ENCODE measurements at places on chromosomes 1 and 21. TPM values are rescaled to one million over a fixed set of nuclear protein-coding genes. Genes with fewer than 3 reads are reported as not detected.

Gene NCDN
- 10.9 TPM for polyA plus RNA-seq

- no peak for DNase-seq
Measured at GRCh38 chr21:46374761-46375389, 50.9 kb downstream of the PCNT start.

DNA sequence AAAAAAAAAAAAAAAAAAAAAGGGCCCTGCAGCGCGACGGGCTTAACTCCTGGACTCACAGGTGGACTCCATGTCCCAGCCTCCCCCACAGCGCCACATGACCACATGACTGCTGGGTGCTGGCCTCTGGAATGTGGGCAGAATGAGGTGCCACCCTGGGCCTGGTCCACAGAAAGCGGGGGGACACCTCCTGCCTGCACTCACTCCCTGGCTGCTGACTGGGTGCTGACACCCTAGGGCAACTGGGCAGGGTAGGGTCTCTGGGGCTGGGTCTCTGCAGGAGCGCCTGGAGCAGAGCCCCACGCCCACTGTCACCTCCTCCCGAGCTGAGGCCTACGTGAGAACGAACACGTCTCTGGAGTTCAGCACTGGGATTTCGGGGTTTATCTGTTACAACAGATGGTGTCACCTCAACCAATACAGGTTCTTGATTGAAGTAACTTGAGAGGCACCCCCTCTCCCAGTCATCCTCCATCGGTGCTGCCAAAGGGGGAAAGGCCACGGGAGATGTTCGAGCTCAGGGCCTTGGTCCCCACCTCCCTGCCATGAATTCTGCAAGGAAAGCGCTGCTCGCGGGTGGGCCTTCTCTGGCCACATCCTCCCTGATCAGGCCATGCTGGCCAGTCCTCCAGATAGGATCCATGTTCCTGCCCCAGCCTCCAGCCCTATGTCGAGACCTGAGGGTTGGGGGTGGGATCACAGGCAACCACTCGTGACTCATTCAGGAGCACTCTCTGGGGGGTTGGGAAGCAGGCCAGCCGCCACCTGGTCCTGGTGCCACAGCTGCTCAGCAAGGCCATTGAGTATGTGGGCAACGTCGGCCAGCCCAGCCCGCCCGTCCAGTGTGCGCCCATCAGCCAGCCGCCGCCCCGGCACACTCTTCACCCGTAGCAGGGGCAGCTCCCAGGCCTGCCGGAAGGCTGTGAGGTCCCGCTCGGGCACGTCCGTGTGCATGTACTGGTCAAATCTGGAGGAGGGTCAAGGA, 5.4 kb downstream of the CPLANE2 start:
- DNase-seq, result no peak

DNA sequence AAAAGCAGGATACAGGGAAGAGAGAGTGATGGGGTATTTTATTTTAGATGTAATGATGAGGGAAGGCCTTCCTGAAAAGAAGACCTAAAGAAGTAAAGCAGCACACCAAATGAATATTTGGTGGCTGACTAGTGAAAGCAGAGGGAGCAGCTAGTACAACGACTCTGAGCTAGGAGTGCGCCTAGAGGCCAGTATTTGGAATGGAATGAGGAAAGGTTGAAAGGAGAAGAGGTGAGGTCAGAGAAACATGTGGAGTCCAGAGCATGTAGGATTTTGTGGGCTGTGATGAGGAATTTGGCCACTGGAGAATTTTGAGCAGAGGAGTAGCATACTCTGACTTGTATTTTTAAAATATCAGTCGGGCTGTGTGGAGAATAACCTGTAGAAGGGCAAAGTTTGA, 11.8 kb upstream of the RPL5 start:
- no peak for DNase-seq

DNA sequence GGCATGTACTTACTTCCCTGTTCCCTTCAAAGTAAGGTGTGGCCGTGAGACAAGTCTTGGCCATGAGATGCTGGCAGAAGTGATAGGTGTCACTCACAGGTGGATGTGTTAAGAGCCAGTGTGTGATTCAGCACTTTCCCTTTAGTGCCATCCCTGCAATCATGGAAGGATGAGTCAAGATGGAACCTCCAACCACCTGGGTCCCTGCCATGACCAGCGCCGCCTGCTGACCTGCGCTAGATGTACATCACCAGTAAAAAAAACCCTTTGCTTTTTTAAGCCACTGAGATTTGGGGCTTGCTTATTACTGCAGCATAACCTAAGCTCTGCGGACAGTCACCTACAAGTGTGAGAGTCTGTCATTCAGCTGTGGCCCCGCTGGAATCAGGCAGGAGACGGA, 71.7 kb downstream of the TOMM20 start:
- no peak for DNase-seq

Data from small intestine (tissue), 16 donors.